HAP-1 (cell line): ENCODE measurements at places on chromosomes 2 and 18.
A peak's percentile ranks its signal among the peaks of the same experiment; 100 is the strongest.

GRCh38 chr2:9793918-9794717, 49.2 kb upstream of the TAF1B start:
- no peak for DNase-seq

DNA sequence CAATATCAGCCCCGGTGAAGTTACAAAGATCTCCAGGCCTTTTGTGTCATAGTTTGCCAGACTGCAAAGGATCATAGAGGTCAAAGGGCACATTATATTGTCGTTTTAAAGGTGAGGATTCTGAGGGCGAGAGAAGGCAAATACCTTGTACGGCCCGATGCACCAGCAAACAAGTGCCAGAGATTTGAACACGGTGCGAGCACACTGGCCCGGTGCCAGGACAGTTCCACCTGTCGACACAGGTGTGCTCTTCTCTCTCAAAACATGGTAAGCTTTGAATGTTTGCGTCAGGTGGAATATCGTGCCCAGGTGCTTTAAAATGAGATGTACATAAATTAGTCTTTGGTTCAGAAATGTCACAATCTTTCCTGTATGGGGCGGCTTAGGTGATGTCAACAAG, 776.1 kb upstream of the ID2 start:
- no peak for DNase-seq

- no peak for DNase-seq
Measured at GRCh38 chr2:119728421-119728820, 31.3 kb upstream of the PTPN4 start.

GRCh38 chr18:80108121-80108536, 933 bp upstream of the ADNP2 start:
- DNase-seq: no peak

- peak; percentile 53 for DNase-seq
Measured at GRCh38 chr2:60565472-60565871, 12.0 kb upstream of the BCL11A start.

DNA sequence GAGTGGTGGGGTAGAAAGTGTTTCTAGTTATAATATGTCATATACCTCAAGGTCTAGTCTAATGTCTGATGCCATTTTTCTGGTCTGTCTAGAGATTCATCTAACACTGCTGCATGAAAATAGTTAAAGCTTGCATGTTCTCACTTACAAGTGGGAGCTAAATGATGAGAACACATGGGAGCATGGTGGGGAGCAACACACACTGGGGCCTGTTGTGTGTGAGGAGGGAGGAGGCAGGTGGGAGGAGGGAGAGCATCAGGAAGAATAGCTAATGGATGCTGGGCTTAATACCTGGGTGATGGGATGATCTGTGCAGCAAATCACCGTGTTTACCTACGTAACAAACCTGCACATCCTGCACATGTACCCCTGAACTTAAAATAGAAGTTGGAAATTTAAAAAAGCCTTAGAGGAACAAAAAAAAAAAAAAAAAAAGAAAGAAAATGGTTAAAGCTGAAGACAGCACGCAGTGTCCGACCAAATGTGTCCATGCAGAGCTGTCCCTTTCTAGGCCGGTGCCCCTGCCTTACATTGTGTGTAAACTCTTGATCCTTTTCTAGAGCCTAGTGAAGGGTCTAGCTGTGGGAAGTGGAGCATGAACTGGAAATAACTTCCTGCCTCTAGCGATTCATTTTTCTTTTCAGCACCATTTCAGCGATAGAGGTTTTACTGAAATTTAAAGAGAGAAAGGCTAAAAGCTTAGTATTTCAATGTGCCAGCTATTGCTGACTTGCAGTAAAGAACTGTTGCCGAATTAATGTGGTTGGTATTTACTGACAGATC, 94.0 kb downstream of the FMNL2 start:
- DNase-seq: no peak

- DNase-seq: no peak
Measured at GRCh38 chr2:60408207-60408606, 145.2 kb downstream of the BCL11A start.

DNA sequence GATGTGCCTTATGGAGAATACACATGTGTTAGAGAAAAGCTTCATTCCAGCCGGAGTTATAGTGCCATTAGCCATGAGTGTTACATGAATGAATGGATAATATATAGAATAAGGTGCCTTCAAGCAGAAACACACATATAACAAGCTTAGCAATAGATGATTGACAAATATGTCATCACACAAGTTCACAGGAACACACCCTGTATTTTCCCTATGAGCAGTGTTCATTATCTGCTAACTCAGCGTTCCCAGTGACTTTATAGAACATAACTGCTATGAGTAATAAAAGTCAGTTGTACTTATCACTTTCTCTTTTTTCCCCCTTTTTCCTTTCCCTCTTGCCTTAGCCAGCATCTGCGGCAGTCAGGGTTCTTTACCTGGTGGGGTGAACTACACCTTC, 65.1 kb downstream of the TIMM21 start:
- no peak for DNase-seq
